ENCODE measurements at places on chromosomes 6 and 20.
A peak's percentile ranks its signal among the peaks of the same experiment; 100 is the strongest.

GRCh38 chr6:16486661-16487060 lies 248.3 kb downstream of the GMPR start:
- DNase-seq, result peak; percentile 65

GRCh38 chr20:6812530-6812929 lies 45.0 kb downstream of the BMP2 start:
- no peak for DNase-seq

DNA sequence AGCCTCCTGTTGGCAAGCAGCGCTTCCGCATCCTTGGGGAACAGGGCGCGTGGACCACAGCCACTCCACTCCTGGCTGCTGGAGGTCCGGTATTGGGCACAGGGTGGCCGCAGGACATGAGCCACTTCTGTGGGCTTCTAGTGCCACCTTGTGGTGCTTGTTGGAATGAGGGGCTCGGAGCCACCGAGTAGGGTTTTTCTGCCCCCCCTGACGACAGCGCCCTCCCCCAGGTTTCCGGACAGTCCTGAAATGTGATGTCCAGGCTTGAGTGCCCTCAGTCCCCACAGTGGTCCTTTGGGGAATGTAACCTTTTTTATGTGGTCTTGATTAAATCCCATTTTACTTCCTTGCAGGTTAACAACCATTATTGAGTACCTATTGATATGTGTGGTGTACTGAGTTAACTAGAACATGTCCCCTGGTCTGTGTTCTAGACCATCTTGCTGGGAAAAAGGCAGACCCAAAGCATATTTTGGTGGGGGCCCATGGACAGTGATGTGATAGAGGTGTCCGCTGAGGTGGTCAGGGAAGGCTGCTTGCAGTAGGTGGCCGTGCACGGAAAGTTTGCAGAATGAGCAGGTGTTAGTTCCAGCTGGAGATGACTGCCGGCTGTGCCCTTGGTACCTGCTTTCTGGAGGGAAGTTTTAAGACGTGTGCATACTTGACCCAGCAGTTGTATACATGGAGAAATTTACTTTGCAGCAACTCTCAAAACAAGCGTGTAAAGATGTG lies 70.0 kb downstream of the PTPN1 start:
- DNase-seq, result peak; percentile 53

DNA sequence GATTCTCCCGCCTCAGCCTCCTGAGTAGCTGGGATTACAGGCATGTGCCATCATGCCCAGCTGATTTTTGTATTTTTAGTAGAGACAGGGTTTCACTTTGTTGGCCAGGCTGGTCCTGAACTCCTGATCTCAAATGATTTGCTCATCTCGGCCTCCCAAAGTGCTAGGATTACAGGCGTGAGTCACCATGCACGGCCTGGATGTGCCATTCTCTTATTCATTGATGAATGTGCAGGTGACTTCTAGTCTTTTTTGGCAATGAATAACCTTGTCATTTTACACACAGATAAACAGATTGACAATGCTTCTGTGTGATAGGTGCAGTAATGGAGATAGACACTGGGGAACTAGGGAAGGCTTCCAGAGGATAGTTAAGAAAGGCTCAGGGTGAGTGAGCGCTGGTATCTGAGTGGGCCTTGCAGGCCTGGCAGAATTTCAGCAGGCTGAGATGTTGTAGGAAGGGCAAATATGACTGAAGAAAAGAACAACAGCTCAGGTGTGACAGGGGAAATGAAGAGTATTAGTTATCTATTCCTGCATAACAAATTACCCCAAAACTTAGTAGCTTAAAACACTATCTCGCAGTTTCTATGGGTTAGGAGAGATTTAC lies 23.3 kb downstream of the PPARD start:
- DNase-seq, result no peak

All from CD4-positive, alpha-beta T cell treated with Interleukin-4 for 1 hour (primary cell).